ENCODE measurements at places on chromosomes 5 and 9.

DNA sequence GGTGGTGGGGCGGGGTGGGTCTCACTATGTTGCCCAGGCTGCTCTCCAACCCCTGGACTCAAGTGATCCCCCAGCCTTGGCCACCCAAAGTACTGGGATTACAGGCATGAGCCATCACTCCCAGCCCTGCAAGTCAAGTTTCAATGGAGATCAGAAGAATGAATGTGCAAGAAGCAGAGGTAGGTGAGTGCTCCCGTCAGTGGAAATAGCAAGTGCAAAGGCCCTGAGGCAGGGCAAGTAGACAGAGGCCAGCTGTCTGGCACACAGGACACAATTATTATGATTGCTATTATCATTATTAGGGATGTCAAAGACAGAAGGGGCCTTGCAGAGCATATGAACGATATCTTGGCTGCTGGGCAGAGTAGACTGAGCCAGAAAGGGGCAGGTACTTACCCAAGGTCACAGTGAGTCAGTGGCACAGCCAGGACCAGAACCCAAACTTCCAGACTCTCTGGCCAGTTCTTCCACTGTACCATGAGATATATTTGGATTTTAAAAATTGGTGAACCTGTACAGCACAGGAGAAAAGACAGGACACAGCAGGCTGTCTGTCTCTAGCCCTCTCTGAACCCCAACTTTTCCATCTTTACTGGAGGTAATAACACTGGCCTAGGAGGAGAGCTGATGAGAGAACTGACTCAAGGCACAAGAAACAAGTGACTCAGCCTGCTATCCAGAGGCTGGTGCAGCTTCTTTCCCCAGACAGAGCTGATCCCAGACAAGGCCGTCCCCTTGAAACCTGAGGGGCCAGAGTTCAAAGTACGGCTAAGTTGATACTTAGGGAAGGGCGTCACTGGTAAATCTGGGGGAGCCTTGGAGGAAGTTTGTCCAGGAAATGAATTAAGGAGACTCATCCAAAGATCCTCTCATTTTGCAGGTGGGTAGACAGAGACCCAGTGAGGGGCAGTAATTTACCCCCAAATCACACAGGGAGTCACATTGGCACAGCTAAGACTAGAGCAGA, 1.4 kb downstream of the HDHD3 start:
- no peak for DNase-seq

DNA sequence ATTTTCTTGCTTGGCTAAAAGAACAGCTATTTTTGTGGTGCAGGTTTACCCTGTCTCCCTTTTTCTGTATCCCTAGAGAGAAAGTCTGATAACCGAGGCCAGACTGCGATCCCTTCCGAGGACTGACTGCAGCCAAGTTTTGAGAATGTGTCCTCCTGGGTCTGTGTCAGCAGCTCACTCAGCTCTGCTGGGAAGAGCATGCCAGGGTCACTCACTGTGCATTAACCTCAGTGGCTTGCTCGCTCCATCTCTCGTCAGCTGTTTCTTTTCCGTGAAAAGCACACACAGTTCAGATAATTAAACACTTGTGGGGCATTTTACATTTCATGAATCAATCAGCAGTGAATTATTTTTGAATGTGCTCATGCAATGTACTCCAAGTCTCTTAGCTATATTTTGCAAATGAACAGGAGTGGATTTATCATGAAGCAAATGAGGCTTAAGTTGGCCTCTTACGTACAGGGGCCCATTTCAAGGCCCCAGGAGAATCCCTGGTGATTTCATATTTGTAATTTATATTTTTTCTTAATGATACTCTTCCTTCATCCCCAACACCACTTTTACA, 252.1 kb downstream of the SMARCA2 start:
- DNase-seq: no peak

DNA sequence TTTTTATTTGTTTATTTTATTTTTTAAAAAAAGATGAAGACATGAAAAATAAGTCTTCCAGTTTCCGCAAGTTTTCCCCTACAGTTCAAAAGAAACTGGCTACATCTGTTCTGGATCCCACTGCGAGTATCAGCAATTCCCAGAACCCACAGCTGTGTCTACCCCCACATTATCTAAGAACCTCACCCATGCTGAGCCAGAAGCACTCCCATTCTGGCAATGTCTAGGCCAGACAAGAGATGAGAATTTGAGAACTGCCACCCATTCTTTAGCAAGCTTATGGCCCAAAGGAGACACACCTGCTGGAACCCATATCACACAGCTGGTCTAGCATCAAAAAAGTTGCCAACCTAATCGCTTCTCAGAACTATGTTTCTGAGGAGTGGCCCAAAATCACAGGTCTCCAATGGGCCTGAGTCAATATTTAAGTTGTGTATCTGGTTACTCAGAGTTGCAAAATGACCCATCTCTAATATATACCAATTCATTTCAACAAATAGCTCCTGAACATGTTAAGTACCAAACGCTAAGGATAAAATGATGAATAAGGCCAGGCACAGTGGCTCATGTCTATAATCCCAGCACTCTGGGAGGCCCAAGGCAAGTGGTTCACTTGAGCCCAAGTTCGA, 27.1 kb downstream of the MTMR12 start:
- no peak for DNase-seq

- DNase-seq: peak; percentile 8
Measured at GRCh38 chr5:160438316-160439204, 16.9 kb downstream of the PTTG1 start.
